ENCODE measurements at places on chromosomes 4 and X.
A peak's percentile ranks its signal among the peaks of the same experiment; 100 is the strongest.

GRCh38 chr4:86608757-86609375, 14.8 kb downstream of the PTPN13 start:
- DNase-seq, result no peak

- peak; percentile 77 for DNase-seq
These were observed at the start of gene HPRT1 for GRCh38 chrX:134460005-134460861. TSS of gene HPRT1 (plus strand) at chrX:134460165. CDS start at chrX:134460312, 147 bp downstream.

GRCh38 chr4:243426-243825, 61.8 kb downstream of the ZNF732 start:
- peak; percentile 37 for DNase-seq

DNA sequence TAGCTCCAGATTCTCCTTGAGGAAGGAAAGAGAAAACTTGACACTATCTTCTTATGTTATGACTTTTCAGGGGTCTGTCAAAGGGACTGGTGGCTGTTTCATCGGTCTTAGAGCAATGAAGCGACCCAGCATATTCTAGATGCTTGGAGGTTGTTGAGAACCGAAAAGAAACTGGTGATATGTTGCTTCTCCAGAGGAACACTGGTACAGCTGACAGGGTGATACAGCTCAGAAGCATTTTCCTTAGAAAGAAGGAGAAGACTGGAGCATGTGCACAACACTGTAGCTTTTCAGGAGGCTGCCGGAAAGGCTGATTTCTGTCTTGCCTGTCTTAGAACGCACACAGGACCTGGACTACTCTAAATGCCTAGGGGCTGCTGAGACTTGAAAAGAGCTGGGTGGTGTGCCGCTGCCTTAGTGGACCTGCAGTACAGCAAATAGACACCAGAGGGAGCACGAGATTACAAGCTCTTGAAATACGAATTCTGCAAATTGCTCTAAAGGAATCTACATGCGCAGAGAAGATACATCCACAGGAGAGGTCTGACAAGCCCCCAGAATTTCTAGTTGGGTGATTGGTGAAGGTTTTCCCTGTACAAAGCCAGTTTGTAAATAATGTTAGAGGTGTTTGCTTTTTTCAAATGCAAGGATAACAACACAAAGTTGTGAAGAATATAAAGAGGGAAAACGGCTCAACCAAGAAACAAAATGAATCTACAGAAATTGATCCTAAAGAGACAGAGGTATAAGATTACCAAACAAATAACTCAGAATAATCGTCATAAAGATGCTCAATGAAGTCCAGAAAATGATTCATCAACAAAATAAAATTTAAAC, 223.1 kb upstream of the DMD start:
- peak; percentile 76 for DNase-seq

- no peak for DNase-seq
These were observed 43.4 kb downstream of the NUDT6 start for GRCh38 chr4:122879001-122879400.

- DNase-seq, result peak; percentile 99
These were observed 4.3 kb downstream of the ELOVL6 start for GRCh38 chr4:110193822-110194761.

DNA sequence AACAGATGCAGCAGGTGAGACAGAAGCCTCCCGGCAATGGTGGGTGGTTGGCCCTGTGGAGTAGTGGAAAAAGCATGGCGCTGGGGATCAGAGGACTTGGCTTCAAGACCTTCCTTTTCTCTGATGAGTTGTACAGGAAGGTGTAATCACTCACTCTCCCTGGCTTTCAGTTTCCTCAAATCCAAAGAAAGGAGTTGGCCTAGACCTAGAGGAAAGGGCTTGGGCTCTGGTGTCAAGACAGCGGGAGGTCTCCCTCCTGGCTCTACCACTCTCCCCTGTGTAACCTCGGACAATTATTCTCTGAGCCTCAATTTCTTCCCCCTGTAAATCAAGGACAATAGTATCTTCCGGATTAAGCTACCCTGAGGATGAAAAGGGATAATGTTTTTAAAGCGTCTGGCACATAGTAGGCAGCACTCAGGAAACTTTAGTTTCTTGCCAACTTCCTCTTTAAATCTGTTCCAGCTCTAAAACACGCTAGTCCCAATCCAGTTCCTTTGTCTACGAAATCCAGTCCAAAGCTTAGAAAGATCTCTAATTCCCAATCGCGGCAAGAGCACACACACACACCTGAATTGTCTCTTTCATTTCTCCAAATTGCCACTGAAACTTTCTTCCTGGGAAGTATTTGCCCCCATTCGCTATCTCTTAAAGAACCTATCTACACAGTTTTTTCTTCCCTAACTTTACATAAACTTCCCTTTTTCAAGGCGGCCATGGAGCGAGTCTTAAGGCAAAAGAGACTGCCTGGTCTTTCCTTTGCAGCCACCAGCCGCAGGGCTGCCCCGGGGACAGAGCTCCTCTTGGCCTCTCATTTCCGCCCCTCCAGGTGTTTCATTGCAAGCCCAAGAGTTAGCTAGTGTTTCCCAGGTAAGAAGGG, 29.9 kb upstream of the GPC4 start:
- DNase-seq, result peak; percentile 82
